ENCODE measurements at places on chromosomes 6 and 20.

GRCh38 chr20:43658723-43659419 lies 8.0 kb upstream of the MYBL2 start:
- DNase-seq = no peak

GRCh38 chr6:108838101-108838717 lies 10.0 kb upstream of the ARMC2 start:
- DNase-seq = peak; percentile 36

DNA sequence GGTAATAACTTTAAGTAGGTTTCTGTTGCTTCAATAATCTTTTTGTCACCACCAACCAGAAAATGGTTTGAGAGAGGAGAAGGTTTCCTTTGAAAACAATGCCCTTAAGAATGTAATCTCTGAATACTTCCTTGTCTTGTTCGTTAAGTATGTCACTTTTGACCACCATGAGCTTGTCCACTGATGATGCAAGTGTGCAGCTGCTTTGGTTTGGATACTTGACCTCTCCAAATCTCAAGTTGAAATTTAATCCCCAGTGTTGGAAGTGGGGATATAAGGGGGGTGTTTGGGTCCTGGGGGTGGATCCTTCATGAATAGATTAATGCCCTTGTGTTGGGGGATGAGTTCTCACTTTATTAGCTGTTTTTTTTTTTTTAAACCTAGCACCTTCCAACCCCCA lies 985.4 kb downstream of the EPHA7 start:
- no peak for DNase-seq

DNA sequence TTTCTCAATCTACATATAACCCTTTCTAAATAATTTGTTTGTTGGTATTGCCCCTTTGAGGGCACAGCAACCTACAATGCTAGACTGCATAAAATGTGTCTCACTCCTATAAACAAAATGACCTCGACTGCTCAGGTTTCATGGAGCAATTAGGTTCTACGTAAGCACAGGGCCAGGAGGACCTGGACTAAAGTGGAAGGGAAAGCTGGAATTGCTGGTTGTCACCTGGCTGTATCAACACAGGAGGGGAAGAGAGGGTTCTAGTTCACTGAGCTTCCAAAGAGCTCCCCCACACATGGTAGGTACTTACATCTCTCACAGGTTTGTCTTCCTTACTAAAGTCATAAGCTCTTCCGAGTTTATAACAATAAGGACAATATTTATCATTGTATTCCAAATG lies 51.0 kb downstream of the NCOA6 start:
- DNase-seq = no peak

All from hematopoietic multipotent progenitor cell (in vitro differentiated cells).